Activated CD4-positive, alpha-beta memory T cell treated with anti-CD3 and anti-CD28 coated beads, Interleukin-2, amount 10 ng/mL, durations not matched to agents 7 days and 5 days (primary cell): ENCODE measurements at places on chromosomes 3 and 15. TPM values are rescaled to one million over a fixed set of nuclear protein-coding genes. Genes with fewer than 3 reads are reported as not detected.

EFHB gene
- total RNA-seq: 0.58 TPM

MTHFS gene
- 22.6 TPM for total RNA-seq

CD200 gene
- 9.1 TPM for total RNA-seq

NOX5 gene
- total RNA-seq: not detected

IQCF5 gene
- not detected for total RNA-seq

ZIC1 gene
- total RNA-seq: not detected

FAM107A gene
- total RNA-seq: not detected

SH2D7 gene
- total RNA-seq: not detected

CLDN16 gene
- total RNA-seq: not detected

AMOTL2 gene
- not detected for total RNA-seq

BCL6 gene
- 30.4 TPM for total RNA-seq

TGM5 gene
- 0.20 TPM for total RNA-seq

ANKRD63 gene
- total RNA-seq: not detected

TTLL13 gene
- 0.58 TPM for total RNA-seq

NRROS gene
- total RNA-seq: 50.1 TPM

THPO gene
- not detected for total RNA-seq

PLCH1 gene
- 0.08 TPM for total RNA-seq

CORO2B gene
- total RNA-seq: not detected

TM4SF18 gene
- not detected for total RNA-seq

JAGN1 gene
- total RNA-seq: 25.4 TPM
